ENCODE measurements at places on chromosomes 6 and 20.

- no peak for DNase-seq
These were observed 24.2 kb upstream of the PNPLA1 start for GRCh38 chr6:36245572-36246061.

DNA sequence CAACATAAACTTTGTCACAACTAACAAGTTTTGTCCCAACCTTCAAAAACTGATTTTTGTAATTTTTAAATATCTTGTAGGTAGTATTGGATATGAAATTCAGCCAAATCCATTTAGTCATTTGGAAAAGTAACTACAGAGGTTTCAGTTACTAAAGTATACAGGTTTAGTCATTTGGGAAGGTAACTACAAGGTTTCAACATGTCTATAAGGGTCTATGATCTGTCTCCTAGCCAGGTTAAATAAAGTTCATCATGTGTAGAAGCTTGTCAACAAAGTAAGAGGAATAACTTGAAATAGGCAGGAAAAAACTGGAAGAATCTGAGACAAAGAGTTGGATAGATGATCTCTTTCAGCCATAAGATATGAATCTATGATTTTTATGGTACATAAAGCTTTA is 229.8 kb downstream of the COL12A1 start:
- no peak for DNase-seq

- peak; percentile 90 for DNase-seq
These were observed 1.3 kb downstream of the RNF24 start for GRCh38 chr20:4014031-4014474.

DNA sequence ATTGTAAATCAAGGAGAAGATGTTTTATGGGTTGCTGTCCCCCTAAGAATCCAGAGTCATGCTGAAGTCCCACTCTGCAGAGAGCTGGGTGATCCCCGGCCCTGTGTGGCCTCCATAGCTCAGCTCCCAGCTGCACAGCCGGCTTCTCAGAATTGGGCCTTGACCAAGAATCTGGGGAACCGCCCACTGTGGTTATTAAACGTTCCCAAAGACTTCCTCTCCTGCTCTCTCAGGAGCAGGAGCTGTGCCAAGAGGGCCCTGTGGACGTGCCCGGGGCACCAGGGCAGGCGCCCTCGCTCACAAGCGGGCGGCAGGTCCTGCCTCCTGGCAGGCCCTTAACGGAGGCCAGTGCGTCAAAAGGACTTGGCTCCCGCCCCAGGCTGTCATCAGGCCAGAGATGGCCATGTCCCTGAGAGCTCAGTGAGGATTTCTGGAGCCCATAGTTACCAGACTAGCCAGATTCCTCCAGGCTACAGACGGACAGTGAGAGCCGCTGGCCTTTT is 30.4 kb downstream of the ZC3H12D start:
- DNase-seq = peak; percentile 70

DNA sequence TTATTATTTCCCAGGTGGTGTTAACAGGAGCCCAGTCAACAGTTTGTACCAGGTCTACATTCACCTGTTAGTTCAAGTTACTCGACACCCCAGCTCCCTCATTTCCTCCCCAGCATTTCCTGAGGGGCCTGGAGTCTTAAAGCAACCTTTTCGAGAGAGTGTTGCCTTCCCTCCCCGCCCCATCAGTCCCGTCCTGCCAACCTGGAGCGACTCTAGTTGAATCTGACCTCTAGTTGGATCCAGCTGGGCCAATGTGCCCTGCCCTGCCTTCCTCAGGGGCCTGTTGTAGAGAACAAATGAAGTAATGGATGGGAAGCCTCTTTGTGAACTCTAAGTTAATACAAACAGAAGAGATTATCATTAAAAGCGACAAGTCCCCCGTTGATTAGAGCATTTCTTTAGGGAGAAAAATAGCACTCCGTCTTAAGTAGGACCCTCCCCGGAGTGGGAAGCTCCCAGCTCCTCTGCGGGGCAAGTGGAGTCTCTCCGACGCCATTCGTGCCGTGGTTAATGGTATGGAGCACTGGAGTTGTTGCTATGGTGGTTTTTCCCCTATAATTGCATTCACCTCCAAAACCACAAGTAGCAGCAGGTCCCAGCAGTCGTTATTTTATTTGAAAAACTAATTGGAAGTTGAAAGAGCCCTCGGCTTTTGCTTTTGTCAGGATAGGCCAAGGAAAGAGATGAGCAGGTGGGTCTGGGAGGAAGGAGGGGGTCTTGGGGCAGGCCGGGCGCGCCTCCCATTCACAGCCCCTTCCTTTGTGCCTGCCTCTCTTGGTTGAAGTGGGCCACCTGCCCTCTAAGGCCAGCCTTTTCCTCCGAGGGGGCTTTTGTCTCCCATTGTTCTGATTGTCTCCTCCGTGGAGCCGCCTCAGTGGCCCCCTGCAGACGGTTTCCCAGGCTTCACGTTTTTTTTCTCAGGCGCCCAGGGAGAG is 16.1 kb downstream of the GHRH start:
- DNase-seq = no peak

GRCh38 chr20:19428324-19428723 is 215.9 kb downstream of the SLC24A3 start:
- DNase-seq = no peak

DNA sequence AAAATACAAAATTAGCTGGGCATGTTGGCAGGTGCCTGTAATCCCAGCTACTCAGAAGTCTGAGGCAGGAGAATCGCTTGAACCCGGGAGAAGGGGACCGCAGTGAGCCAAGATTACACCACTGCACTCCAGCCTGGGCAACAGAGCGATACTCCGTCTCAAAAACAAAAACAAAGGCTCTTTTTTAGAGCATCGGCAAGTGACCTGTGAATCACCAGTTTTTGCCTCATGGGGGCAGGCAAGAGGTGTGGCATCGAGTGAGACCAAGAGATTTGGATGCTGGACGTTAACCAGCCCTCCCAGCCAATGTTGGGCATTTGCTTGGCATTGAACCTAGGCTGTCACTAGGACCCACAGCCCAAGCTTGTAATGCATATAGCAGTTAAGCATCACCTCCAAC is 14.6 kb upstream of the CDK5RAP1 start:
- DNase-seq = peak; percentile 61

GRCh38 chr6:26311385-26312095 is 53.5 kb upstream of the BTN3A2 start:
- peak; percentile 75 for DNase-seq

DNA sequence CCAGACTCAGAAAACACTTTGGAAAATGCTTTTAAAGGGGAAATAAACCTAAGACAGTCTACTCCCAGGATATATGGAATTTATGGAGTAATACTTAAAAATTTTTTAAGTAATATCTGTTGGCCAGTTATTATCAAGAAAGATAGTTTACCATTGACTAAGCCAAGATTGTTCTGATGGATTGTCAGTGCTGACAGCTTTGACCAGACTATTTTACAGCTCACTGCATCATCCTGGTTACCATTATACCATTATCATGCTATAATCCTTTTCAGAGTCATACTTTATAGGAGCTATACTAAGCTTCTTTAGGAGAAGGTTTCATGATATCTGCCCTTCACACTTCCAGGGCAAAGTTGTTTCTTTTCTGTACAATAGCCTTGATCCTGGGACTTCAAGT is 16.5 kb downstream of the GTF2H5 start:
- no peak for DNase-seq

- DNase-seq = no peak
These were observed 43.3 kb upstream of the KIF25 start for GRCh38 chr6:167954151-167954550.

- no peak for DNase-seq
These were observed 65.4 kb upstream of the STXBP5 start for GRCh38 chr6:147138835-147139234.

- DNase-seq = no peak
These were observed 4.0 kb downstream of the RBCK1 start for GRCh38 chr20:412081-412480.

DNA sequence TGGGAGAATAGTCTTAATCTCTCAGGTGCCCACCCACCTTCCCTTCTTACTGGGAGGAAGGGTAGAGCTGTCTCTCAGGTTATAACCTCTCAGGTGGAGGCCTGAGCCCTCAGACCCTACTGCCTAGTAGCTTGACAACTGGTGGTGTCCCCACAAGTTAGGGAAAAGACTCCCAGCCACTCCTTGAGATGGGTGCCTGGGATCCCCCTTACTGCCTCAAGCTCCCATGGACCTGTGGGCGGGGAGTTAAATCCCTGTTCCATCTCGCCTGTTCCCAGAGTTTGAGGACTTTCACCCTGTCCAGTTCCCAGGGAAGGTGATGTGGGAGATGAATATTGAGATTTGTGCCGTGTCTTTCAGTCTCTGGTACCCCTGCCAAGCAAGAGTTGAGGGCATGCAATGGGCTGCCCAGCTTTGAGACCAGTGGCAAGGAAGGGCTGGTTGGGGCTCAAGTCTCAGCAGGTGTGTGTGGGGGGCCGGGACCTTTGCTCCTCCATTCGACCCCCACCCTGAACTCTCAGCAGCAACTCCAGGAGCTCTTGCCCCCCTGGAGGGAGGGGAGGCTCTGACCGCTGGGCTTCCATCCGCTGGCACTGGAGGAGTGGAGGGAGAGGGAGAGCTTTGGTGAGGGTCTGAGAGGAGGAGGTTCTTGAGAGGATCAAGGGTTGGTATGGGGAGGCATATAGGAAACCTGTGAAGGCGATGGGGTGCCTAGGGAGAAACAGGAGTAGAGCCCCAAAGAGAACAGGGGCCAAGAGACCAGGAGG is 1.1 kb upstream of the PBX2 start:
- DNase-seq = no peak

GRCh38 chr6:105209950-105210706 is 30.3 kb upstream of the POPDC3 start:
- no peak for DNase-seq

DNA sequence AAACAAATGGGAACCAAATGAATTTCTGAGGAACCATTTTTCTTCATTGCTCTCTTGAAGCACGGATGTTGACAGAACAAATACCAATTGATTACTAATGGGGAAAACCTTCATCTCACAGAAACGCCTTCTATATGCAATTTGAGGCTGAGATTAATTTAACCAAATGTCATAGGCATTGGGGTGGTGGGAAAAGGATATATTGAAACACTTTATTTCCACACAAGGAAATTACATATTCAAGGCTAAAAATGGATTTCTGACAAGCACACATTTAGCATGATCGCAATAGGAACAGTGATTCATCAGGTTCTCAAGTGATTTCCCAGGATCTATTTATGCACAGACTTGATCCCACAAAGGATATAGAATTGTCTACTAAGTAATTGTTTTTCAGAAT is 88.9 kb downstream of the COL12A1 start:
- DNase-seq = no peak

GRCh38 chr6:100719883-100720682 is 161.0 kb downstream of the ASCC3 start:
- no peak for DNase-seq

All from T47D (cell line).